CMK (cell line): ENCODE measurements at places on chromosomes 13 and 19.

DNA sequence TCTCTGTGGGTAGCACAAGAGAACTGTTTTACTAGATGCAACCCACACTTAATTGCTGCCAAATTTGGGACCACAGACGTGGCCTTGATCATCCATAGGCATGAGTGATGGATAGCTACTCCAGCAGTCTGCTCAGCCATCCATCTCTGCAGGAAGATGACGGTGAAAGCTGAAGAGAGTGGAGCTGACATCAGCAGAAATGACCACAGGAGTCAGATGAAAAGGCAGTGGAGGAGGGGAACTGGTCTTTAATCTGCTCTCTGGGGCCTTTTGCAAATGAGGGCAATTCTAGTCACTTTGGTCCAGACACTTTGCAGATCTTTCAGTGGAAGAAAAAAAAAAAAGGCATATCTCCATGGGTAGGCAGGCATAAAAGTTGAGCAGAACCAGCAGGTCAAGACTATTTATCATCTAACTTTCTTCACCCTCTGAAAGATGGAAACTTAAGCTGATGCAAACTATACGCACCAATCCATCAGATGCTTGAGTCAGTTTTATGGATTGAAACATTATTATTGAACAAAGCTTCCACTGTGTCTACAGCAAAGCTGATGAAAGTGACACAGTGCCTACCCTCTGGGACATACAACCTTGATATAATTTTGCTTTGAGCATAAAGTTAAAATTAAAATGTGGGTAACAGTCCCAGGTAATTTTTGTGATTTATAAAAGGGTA, 281.6 kb upstream of the OBI1 start:
- no peak for DNase-seq

DNA sequence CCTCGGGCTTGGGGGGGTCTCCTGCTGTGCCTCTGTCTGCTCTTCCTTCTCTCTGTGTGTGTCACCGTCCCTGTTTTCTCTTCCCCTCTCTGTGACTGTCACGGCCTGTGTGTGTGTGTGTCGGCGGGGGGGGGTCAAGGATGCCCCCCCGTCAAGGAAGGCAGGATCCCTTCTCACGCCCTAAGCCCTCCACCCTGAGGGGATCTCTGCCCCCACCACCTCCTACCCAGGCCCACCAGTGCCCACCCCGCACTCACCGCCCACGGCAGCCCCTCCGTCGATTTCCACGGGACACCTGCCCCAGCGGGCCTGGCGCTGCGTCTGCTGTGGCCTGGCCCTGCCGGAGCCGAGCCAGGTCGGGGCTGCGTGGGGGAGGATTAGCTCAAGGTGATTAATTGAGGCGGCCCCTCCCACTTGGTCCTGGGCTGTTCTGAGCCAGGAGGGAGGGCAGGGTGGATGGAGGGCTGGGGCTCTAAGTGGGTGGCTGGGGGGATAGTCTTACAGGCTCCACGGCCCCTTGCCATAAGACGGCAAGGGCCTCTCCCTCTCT, at the start of gene RAX2:
RAX2 (minus strand) TSS at position 323 of the 550 bp plus-strand sequence. CDS start 486 bp downstream, outside the sequence.
- DNase-seq: no peak

- no peak for DNase-seq
Observed at GRCh38 chr13:29143847-29144246, 323.7 kb downstream of the MTUS2 start.

DNA sequence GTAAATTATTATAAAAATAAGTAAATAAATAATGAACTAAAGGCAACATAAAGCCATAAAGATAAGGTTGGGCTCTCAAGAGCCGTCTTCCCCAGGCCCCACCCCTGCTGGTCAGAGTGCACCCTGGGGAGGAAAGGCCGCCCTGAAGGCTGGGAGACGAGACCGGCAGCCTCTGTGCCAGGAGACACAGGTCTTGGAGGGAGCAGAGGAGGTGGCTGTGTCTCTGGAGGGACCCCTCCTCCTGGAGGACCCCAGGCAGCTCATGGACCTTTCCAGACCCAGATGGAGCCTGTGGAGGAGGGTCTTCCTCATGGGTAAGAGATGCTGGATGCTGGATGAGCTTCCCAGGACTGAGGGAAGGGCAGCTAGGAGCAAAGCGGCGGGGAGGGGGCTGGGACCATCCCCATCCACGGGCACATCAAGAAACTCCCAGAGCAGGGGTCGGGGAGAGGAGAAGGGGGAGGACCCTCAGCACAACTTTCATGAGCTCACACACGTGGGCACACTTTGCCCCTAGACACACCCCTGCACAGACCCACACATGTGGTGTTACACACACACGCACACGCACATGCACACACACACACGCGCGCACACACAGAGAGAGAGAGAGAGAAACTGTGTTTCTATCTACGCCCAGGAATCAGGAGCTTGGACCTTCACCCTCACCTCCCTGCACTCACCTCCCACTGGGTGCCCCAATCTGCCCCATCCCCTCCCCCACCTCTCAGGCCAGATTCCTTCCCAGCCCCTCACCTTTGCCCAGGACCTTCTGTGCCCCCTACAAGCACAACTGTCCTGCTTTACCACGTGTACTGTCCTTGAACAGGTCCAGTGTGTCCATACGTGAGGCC, at the start of gene CEACAM18:
CEACAM18 (plus strand) TSS at position 159 of the 854 bp plus-strand sequence.
- no peak for DNase-seq

GRCh38 chr13:29509999-29510589, 85.4 kb downstream of the SLC7A1 start:
- DNase-seq: no peak

- no peak for DNase-seq
Observed at GRCh38 chr19:58350871-58351557, 2.3 kb downstream of the A1BG start.
